Lower lobe of right lung (tissue), 2 donors: ENCODE measurements at places on chromosomes 2 and 18. TPM values are rescaled to one million over a fixed set of nuclear protein-coding genes. Genes with fewer than 3 reads are reported as not detected.

- no peak for DNase-seq
Measured at GRCh38 chr18:62037989-62038778, 145.4 kb upstream of the RNF152 start.

HAT1 gene
- total RNA-seq, result 26.5 TPM

MDH1B gene
- 3.3 TPM for total RNA-seq

DNA sequence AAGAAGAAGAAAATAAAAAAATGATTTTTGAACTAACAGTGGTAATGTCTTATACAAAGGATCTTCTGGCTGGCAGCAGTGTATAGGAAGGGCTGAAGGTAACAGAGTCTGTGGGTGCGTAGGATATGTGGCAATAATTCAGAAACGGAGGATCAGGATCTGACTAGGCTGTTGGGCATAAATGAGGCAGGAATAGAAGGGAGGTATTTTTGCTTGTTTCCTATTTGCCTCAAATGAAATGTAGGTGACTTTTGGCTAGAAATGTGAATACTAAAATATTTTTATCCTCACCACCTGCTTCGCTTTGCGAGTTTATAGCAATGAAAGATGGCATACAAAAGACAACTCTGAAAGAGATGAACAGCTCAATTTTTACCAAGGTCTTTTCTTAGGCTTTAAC lies 1086.1 kb upstream of the CELF4 start:
- no peak for DNase-seq

- DNase-seq, result no peak
Measured at GRCh38 chr2:20027705-20028434, 15.4 kb upstream of the MATN3 start.

BOK gene
- 44.2 TPM for total RNA-seq

GRCh38 chr2:145157741-145158591 lies 638.0 kb upstream of the ZEB2 start:
- peak; percentile 59 for DNase-seq

GRCh38 chr2:46286715-46287114 lies 10.5 kb upstream of the EPAS1 start:
- DNase-seq, result no peak

DNA sequence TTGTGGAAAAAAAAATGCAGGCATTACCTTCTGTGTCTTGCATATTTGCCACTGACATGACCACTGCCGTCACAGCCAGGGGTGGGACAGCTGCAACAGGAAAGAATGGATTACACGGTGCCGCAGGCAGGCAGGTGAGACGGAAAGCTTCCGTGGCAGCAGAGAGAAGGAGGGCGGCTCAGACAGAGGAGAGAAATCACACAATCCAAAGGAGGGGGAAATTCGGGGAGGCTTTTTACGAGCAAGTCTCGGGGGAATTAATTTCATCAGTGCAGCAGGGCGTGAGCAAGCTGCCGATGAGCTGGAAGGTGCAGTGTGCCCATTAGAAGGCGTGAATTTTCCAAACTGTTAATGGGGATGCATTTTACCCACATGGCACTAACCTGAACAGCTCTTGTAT lies 234.8 kb upstream of the PXDN start:
- DNase-seq, result no peak

DNA sequence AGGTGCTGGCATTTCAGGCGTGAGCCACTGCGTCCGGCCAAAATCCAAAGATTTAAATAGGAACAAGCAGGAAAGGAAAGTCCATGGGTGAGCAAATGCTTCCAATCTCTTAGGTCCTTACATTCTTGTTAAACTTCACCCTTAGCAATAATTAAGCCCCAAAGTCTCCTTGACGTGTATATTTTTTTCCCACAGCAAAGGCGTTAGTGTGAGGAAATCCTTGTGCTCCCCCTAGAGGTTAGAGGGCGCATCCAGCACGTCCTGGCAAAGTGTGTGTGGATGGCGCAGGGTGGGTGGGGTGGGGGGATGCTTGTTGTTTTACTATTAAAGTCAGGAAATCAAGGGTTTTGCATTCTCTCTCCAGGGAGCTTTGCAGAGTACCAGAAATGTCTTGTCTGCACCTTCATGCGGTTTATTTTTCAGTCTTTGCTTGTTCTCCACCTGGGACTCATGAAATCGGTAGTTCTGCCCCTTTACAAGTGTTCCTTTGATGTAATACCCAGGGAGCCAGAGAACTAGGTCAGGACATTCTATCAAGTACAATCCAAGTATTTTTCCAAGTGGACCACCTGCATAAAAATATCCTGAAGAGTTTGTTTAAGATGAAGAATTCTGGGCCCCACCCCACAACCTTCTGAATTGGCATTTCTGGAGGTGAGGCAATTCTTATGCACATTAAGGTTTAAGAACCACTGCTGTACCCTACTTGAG lies 22.2 kb upstream of the ITSN2 start:
- peak; percentile 58 for DNase-seq

DNA sequence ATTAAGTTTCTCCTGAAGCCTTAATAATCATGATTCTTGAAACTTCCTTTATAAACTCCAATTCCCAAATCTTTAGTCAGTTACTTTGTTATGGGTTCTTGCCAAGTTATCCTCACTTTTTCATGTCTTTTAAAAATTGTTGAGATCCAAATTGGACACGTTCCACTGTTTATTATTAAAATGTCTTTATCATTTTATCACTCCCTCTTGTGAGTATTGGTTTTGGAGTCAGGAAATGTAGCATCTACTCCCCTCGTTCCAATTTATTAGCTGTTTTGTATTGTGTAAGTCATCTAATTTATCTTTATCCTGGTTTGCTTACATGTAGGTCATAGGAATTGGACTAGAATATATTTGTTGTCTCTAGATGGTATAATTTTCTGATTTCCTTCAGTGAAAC lies 213.1 kb upstream of the SLC39A10 start:
- DNase-seq, result no peak

GRCh38 chr2:102340778-102341177 lies 14.8 kb upstream of the IL18R1 start:
- DNase-seq, result no peak

GRCh38 chr2:124814968-124815745 lies 790.1 kb downstream of the CNTNAP5 start:
- peak; percentile 36 for DNase-seq

ELOA2 gene
- not detected for total RNA-seq

DNA sequence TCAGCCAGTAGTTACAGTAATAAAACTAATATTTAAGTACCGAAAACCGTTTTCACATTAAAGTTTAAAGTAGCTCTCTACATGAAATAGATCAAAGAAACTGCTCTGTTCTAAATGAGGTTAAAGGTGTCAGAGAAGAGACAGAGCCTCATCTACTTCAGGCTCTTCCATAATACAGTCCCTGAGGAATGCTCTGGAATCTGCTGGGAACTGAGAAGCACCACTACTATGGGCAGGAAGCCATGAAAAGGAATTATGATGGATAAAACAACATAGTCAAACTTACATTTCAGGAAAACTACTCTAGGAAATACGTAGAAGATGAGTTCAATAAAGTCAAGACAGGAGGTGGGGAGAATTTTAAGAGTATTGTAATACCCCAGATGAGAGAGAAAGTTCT lies 60.0 kb downstream of the ROCK1 start:
- DNase-seq, result no peak

GRCh38 chr18:45060102-45060501 lies 379.4 kb downstream of the SETBP1 start:
- DNase-seq, result no peak

DNA sequence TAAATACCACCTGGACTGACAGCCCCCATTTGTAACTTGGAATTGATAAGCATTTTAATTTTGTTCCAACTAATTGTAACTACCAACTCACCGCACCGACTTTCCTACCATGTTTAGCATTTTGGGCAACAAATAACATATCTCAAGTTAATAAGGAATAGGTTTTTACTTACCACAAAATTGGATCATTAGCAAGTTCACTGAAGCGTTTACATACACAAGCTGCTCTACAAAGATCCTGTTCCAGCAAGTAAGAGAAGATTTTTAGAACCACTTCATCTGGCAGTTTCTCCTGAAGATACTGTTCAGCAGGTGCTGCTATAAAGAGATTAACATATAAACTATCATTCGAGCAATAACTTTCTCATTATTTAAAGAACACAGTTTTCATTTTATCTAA lies 55.7 kb downstream of the MSH6 start:
- DNase-seq, result no peak

DNA sequence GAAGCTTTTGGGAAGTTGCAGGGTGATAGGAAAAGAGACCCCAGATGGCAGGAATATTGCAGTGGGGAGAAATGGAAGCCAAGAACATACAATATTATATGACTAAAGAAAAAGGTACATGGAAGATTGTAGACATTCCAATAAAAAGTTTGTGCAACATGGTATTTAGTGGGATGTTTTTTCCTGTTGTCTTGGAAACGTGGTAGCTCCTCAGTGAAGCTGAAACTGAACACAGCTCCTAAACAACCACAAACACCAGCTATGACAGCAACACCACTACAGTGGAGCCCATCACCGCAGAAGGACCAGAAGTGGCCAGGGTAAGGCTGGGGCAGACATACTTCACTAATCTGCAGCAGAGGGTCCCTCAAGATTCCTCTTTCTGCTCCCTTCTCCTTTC lies 246.8 kb downstream of the CDH20 start:
- no peak for DNase-seq

BCL11A gene
- 9.7 TPM for total RNA-seq

DNA sequence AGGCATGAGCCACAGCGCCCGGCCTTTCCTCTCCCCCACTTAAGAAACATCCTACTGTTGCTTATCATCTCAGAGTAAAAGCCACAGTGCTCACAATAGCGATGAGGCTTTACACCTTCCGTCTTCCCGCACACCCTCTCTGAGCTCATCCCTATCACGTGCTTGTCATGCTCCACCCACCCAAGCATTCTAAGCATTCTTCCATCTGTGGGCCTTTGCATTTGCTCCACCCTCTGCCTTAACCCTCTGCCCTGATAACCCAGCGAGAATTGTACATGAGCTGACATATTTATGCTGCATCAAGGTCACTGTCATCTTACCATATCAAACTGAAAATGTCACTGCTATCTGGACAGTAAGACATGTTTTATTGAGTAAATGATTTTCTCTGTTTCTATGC lies 22.6 kb downstream of the FOXI3 start:
- DNase-seq, result no peak

- DNase-seq, result no peak
Measured at GRCh38 chr2:352696-353095, 64.8 kb upstream of the ALKAL2 start.

POTEI gene
- total RNA-seq, result 0.24 TPM

- DNase-seq, result no peak
Measured at GRCh38 chr18:11902522-11903292, 5.4 kb downstream of the MPPE1 start.

CDH7 gene
- total RNA-seq, result not detected

CROCC2 gene
- 3.4 TPM for total RNA-seq

- no peak for DNase-seq
Measured at GRCh38 chr2:217049956-217050355, 190.1 kb upstream of the TNP1 start.

- no peak for DNase-seq
Measured at GRCh38 chr2:205889114-205889513, 196.9 kb downstream of the INO80D start.

FAM237A gene
- not detected for total RNA-seq

GRCh38 chr18:79559436-79559835 lies 120.2 kb upstream of the CTDP1 start:
- no peak for DNase-seq

- no peak for DNase-seq
Measured at GRCh38 chr2:24657818-24658217, 135.4 kb downstream of the PTRHD1 start.

BMP10 gene
- 0.24 TPM for total RNA-seq

DNA sequence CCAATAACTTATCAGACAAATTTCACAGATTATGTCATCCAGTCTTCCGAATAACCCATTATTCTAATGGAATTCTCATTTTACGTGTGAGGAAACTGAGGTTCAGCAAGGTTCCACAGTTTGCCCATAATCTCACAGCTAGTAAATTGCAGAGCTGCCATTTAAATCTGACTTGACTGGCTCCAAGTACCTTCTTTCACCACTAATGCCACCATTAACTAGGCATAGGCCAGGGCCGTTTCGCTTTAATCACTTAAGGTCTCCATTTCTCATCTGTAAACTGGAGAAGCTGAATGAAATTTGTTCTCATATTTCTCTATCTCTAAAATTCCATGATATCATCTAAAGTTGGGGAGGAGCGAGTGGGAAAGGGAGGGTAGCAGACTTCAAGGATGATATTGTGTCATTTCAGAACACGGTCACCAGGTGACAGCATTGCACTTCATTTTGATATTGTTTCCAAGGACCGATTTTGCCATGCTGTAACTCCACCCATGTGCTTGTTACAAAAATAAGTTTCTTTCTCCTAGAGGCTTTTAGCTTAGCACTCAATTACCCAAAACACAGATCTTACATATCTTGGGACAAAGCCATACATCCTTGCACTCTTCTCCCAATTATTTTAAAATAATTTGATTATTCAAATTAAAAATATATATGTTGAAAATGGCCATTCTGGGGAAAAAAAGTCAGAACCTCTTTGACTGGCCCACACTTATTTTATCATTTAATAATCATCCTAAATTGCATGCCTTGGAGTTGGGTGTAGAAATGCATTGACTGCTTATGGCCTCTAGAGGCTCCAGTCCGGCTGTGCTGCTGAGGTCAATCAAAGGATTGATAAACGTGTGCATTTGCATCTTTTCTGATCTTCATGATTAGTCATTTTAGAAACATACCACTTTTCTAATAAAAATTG lies 123.8 kb downstream of the AKAIN1 start:
- DNase-seq, result no peak

NT5DC4 gene
- total RNA-seq, result 0.53 TPM

ERFE gene
- not detected for total RNA-seq
